ENCODE measurements at places on chromosomes 6 and 20. TPM values are rescaled to one million over a fixed set of nuclear protein-coding genes. Genes with fewer than 3 reads are reported as not detected.

Gene FOXF2
- polyA plus RNA-seq = not detected

Gene CST5
- polyA plus RNA-seq = not detected

GRCh38 chr20:56978475-56978874 lies 288.0 kb downstream of the BMP7 start:
- H3K4me1 ChIP-seq = no peaks in the 10 kb centered on the region
- DNase-seq = no peak

- no peak overlapping the region for H3K27ac ChIP-seq
- H3K27me3 ChIP-seq = no peaks in the 10 kb centered on the region
- H3K36me3 ChIP-seq = no peaks in the 10 kb centered on the region
- DNase-seq = no peak
- no peak overlapping the region for H3K4me3 ChIP-seq
- H3K4me1 ChIP-seq = no peaks in the 10 kb centered on the region
Observed at GRCh38 chr20:20063941-20064702, 11.8 kb downstream of the CFAP61 start.

DNA sequence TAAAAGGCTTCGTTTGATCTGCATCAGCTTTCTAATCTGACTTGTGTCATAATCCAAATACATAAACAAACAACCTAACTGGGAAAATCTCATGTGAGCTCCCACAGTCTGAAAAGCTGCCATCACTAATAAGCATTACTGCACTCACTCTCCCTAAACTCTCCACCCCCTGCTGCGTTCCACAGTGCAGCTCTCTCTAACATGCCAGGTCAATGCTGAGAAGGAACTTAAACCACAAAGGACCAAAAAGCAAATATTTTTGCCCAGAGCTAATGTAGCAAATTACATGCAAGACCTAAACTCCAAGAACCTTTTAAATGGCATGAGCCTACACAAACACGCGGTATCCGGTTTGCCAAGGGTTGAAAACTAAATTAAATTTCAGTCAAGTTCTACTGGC lies 542.3 kb upstream of the JARID2 start:
- no peaks in the 10 kb centered on the region for H3K36me3 ChIP-seq
- no peaks in the 10 kb centered on the region for H3K4me1 ChIP-seq
- H3K27ac ChIP-seq = no peak overlapping the region
- no peak overlapping the region for H3K4me3 ChIP-seq
- DNase-seq = no peak
- no peaks in the 10 kb centered on the region for H3K27me3 ChIP-seq

- peaks cover 3% of the 10 kb centered on the region for H3K36me3 ChIP-seq
- no peaks in the 10 kb centered on the region for H3K4me1 ChIP-seq
- no peak overlapping the region for H3K4me3 ChIP-seq
- H3K27ac ChIP-seq = no peak overlapping the region
- DNase-seq = no peak
Observed at GRCh38 chr6:73631849-73632248, 21.9 kb downstream of the SLC17A5 start.

DNA sequence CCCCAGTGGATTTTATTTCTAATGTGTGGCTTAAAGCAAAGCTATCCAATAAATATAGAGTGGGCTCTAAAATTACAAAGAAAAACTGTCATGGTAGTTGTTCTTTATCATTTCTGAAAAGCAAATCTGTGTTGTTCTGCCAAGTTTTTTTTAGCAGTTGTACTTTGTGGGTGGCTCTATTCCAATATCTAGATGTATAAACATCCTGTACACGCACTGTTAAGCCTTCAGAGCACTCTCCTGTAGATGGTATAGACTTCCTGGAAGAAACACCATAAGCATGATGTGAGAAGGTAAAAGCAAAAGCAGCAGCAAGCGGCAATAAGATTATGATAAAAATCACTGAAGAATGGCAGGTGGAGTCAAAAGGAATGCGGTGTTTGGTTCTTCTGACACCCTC lies 21.5 kb upstream of the TMEM30A start:
- no peak for DNase-seq
- H3K4me3 ChIP-seq = no peak overlapping the region
- H3K27me3 ChIP-seq = no peaks in the 10 kb centered on the region
- no peak overlapping the region for H3K27ac ChIP-seq

Data from SK-N-SH (cell line).